ENCODE measurements at places on chromosomes 11 and 22.
A peak's percentile ranks its signal among the peaks of the same experiment; 100 is the strongest.

GRCh38 chr11:100105982-100106358 is 581.1 kb upstream of the ARHGAP42 start:
- DNase-seq: no peak

GRCh38 chr11:128961645-128962044 is 19.0 kb upstream of the TP53AIP1 start:
- no peak for DNase-seq

DNA sequence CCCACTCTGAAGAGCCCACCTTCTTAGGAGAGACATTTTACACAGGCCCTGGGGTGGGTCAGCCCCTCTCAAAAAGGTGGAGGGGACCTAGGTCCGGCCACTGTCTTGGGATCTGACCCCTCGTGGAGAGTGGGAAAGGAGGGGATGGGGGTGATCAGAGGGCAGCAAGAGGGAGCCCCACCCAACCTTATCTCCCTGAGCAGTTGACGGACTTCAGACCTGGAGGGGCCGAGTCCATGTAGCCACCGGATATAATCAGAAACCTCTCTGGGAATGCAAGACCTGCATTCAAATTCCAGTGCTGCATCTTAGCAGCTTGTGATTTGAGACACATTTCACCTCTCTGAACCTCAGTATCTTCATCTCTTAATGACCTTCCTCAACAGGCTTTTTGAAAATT is 44.0 kb downstream of the TP53I11 start:
- no peak for DNase-seq

DNA sequence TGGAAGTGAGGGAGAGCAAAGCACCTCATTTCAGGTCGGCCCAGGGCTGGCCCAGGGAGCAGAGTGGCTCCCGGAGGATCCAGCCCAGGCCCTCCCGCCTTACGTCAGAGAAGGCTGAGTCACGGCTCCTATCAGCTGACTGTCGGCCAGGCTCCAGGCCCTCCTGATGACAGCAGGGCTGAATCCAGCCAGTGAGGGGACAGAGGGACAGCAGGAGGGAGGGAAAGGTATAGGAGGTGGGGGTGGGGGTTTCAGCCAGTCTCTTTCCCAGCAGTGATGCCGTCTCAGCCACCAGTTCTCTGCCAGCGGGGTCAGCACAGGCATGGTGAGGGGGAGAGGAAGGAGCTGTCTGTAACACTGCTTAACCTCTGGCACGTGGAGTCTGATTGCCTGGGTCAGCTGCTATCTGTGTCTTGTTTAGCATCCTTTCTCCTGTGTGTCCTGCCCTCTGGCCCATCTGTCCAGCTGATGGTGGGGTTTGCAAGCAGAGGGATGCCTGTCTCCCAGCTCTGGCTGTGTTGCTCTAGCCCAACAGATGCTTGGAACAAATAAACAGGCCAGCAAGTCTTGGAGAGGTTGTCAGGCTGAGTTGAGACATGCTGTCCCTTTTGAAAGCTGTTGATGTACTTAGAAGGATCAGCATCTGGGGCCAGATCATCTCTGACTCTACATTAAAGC is 74.0 kb downstream of the ADAMTS15 start:
- DNase-seq: peak; percentile 48
